Stimulated activated naive CD4-positive, alpha-beta T cell treated with Interleukin-2 at 50 U/mL for 16 hours (primary cell): ENCODE measurements at places on chromosomes 4 and X.
A peak's percentile ranks its signal among the peaks of the same experiment; 100 is the strongest.

DNA sequence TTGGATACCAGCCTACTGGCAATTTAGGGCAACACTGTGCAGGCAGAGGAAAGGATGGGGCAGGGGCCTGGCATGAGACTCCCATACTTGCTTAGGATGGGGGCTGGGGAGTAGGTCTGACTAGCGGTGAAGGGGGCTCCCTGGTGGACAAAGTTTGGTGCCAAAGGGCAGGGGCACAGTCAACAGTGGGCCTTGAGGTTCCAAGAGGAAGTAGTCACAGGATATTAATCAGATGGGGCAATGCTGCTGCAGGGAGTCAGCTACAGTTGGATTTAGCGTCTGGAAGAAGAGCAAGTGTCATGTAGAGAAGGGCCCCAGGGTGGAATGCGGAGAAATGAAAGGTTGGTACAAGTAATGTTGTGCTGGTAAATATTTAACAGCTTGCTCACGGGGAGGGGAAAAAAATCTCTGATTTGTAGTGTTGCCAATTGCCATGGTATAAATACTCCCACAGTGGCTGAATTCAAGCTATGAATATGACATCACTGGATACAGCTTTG lies 139.4 kb downstream of the PJA1 start:
- DNase-seq, result no peak

- DNase-seq, result no peak
Measured at GRCh38 chr4:82553020-82553419, 8.8 kb downstream of the TMEM150C start.

- no peak for DNase-seq
Measured at GRCh38 chr4:60885011-60885410, 315.1 kb upstream of the ADGRL3 start.

DNA sequence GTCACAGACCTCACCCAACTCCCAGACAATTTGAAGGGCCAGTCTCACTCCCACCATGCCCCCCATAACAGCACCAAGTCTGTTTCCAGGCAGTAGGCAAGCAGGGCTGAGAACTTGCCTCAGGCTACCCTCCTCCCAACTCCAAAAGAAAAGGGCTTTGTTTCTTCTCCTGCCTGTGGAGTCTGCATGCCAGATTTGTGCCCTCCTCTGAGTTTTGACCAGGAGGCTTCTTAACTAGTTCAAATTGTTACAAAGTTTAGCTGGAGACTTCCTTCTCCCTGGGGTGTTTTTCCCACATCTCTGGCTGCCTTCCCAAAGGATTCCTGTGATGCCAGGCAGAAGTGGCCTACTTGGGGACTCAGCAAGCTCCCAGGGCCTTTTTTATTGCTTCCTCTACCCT lies 29.6 kb downstream of the PBDC1 start:
- no peak for DNase-seq

DNA sequence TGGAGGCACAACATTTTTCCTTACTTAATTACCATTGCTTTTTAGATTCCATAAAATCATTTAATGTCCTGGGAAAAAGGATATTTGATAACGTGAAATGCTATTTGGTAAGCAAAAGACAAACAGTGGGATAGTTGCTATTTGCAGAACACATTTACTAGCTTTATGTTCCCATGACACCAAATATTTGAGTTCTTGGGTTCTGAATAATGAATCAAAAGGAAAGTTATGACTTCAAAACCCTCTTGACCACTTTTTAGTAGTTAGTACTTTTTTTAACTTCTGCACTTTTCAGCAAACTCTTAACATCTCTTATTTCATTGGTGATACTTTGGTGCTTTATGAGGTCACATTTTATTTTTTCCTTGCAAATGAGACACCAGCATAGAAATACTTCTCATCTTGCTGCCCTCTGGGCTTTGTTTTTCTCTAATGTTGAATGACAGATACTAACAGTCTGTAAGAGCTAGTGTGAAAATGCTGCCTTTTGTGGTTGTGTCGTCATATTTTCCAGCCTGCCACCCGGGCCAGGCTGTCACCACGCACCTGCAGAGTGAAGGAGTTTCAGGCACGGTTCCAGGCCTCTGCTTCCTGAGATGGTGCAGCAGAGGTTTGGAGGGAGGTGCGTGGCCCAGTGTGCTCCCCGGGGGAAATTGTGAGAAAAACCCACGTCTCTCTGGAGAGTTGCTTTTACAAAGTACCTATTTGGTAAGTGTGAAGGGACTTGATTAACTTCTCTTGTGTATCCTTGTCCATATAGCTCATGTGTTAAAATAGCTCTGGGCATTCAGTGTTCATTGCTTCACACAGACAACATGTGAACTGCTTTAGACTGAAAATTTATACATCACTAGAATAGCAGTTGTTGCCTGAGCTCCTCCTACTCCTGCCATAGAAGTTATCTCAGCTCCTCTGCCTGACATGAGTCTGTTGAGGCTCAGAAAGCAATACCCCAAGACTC lies 34.7 kb downstream of the MSL3 start:
- peak; percentile 53 for DNase-seq

DNA sequence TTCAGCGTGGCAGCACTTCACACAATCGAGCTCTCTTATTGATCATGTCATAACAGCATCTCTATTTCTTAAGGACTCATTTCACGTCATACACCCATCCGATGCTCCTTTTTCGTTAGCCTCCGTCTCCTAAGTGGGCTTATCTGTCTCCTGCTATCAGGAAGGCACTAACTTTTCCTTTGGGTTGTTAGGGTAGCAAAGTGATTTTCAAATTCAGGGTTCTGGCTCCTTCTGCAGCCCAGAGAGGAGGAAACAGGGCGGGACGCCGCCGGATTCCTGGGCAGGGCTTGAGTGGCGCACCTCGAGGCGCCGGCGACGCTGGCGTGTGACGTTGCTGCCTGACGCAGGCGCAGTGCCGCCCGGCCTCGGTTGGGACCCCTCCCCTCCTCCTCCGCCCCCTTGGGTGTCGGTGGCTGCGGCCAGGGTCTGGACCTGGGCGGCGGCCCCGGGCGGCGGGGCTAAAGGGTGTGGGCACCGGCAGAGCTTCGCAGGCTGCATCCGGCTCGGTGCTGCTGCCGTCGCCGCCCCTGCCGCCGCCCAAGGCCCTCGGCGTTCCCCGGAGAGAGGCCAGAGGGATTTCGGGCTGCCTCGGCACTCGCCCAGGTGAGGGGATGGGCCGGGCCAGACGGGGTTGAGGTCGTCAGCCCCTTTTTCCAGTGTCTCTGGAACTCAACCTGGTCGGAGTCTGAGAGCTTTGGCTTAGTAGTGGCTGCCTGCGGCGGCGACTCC lies at the start of gene BLTP1:
Gene BLTP1, plus strand, starts transcription at position 350 of the 729 bp plus-strand sequence. CDS start 18,317 bp downstream, outside the sequence.
- DNase-seq, result peak; percentile 82

DNA sequence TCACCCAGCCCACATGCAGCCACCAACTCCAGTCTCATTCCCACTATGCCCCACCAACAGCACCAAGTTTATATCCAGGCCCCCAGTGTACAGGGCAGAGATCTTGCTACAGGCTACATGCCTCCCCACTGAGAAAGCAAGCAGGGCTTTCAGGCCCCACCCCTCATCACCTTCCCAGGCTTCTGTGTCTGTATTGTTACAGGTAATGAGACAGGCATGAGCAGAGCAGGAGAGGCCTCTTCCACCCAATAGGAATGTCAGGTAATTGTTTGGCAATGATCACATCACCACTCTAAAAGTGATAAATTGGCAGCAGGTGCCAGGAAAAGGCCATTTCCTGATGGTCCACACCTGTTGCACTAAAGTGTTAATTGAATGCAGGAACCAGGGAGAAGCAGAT lies 102.5 kb downstream of the ZNF518B start:
- DNase-seq, result no peak

GRCh38 chr4:6110681-6111353 lies 89.5 kb downstream of the JAKMIP1 start:
- no peak for DNase-seq

- DNase-seq, result no peak
Measured at GRCh38 chr4:81375745-81376144, 96.0 kb downstream of the RASGEF1B start.

GRCh38 chr4:8862800-8863685 lies 8.6 kb downstream of the HMX1 start:
- DNase-seq, result no peak

DNA sequence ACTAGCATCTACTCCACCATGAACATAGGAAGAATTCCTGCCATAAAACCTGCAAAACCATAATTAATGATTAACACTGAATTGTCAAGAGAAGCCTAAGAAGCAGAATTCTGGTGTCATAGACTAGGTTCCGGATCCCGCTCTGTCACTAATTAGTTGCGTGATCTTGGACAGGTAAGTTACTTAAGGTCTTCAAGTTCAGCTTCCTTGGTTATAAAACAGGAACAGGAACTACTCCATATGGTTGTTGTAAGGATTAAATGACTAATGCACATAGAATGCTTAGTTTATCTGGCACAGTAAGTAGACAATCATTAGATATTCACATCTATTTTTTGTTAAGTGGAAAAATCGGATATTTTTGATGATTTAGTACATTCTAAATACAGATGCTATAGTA lies 14.3 kb downstream of the G3BP2 start:
- DNase-seq, result no peak

GRCh38 chr4:91746551-91746950 lies 557.2 kb upstream of the GRID2 start:
- DNase-seq, result no peak

DNA sequence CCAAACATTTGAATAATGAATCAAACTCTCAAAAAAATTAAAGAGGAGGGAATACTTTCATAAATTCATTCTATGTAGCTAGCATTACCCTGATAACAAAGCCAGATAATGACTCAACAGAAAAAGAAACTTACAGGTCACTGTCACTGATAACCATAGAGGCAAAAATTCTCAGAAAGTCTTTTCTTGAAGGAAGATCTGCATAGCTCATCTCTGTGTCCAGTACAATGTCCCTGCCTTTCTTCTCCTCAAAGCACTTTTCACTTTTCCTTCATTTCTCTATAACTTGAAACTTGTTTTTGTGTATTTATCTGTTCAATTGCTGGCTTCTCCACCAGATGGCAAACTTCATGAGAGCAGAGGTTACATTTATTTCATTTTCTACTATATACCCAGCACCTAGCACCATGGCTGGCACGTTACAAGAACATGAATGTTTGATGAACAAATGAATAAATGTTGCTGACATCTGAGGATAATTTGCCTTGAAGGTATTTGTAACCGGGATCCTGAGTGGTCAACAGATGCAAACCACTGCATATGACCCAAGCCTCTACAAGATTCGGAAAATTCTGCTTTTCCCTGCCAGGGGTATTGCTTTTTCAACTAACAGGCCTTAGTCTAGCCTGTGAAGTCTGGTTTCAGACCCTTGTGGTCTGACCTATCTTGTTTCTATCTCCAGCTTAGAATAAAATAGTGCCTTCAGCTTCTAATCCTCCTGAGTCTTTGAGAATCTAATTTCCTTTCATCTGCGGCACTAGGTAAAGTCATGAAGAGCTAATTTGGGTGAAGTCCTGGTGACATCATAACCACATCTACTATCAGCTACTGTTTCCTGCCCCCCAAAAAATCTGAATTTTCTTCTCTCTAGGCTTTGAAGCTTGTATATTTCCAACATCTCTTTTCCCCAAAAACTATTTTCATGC lies 52.5 kb upstream of the ANTXR2 start:
- DNase-seq, result peak; percentile 2

DNA sequence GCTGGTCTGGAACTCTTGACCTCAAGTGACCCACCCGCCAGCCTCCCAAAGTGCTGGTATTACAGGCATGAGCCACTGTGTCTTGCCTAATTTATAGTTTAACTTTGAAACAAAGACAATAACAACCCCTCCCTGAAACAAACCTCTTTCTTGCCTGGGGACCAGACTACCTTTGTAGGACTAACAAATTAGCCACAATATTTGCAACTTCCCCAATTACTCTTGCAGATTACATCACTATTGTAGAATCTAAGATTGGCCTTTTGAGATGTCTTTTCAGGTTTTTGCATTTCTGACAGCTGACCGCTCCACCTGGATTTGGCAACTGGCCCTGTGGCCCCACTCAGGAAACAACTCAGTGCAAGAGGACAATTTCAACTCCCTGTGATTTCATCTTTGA lies 84.8 kb downstream of the AKAP4 start:
- DNase-seq, result no peak

DNA sequence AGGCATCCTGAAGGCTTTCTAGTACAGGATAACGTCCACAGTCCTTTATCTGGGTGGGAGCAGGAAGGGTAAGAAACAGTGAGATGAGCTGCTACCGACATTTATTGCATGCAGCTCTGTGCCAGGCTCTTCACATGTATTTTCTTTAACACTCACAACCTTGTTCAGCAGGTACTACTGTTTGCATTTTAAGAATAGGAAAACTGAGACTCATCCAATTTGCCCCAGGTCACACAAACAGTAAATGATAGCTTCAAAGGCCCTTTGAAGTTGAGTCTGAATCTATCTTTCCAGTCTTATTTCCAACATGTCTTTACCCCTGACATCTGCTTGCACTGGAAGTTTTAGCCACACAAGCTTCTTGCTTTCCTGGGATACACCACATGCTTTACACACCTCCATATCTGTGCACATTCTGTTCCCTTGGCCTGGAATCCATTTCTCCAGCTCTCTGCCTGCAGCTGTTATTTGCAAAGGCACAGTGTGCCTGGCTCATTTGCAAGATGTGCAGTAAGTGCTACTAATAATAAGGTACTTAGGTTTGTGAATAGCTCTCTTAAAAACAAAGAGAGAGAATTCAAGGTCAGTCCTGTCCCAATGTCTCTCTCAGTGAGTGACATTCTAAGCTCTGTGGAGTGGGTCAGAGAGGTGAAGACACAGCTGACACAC lies 61.2 kb downstream of the METTL14 start:
- DNase-seq, result no peak

DNA sequence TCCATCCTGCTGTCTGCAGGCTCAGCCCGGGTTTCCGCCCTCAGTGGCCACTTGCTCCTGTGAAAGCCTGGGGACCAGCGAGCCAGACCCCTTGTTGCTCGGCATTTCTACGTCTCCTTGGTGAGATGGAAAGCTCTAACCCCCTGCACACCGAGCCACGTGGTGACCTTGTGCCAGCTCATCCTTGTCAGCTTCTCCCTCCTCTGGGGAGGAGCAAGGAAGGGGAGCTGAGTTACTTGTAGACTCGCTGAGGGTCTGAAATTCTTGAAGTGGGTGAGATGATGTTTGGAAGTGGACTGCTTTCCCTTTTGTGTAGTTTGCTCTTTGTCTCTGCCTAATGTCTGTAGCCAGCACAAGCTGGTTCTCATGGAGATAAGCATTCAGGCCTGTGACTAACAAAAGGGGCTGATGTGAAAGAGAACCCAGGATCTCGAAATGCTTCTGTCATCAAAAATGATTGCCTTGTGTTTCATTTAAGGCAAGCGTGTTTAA lies 29.3 kb downstream of the RGS12 start:
- no peak for DNase-seq

DNA sequence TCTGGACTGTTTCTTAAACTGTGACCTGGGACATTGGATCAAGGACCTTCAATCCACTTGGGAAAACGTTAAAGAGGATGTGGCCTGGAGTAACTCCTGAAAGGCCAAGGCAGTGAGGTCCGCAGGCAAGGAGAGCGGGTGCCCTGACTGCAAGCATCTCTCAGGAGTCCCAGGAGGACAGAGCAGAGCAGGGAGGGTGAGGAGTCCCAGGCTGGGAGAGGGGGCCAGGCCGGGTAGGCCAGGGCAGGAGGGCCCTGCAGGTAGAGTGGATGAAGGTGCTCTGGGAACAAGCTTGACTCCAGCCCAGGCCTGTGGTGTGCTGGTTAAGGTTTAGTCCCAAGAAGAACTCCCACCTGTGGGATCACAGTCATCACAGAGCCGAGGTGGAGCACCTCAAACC lies 13.8 kb downstream of the PNMA6E start:
- no peak for DNase-seq

GRCh38 chr4:83171436-83172039 lies 57.0 kb upstream of the PLAC8 start:
- no peak for DNase-seq
